ENCODE measurements at places on chromosomes 3 and 15.

GRCh38 chr3:7207928-7208327 is 347.0 kb downstream of the GRM7 start:
- no peak for DNase-seq

GRCh38 chr3:67535006-67535405 is 119.4 kb downstream of the SUCLG2 start:
- DNase-seq: no peak

- DNase-seq: no peak
These were observed 33.5 kb downstream of the PRR23E start for GRCh38 chr3:127226457-127226856.

- no peak for DNase-seq
These were observed 24.8 kb downstream of the GABRR3 start for GRCh38 chr3:98010194-98010882.

GRCh38 chr3:185760550-185760949 is 64.3 kb downstream of the IGF2BP2 start:
- no peak for DNase-seq

DNA sequence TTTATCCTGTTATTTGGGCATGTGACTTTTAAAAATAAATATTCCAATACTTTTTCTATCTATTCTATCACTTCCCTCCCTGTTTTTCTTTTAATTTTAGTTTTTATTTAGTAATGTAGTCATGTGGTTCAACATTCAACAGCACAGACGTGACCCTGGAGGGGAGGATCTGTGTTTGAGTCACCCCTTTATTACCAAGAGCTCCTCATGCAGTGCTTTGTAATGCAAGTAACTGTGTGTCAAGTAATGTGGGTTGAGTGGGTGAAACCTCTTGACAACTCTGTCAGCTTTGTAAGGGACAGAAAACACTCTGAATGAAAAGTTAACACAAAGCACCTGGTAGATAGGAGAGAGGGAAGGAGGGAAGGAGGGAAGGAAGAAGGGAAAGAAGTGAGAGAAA is 89.7 kb upstream of the FGF12 start:
- DNase-seq: peak; percentile 84

GRCh38 chr3:45499529-45499928 is 95.0 kb upstream of the LIMD1 start:
- DNase-seq: no peak

GRCh38 chr3:194272861-194273742 is 78.0 kb downstream of the CPN2 start:
- DNase-seq: no peak

DNA sequence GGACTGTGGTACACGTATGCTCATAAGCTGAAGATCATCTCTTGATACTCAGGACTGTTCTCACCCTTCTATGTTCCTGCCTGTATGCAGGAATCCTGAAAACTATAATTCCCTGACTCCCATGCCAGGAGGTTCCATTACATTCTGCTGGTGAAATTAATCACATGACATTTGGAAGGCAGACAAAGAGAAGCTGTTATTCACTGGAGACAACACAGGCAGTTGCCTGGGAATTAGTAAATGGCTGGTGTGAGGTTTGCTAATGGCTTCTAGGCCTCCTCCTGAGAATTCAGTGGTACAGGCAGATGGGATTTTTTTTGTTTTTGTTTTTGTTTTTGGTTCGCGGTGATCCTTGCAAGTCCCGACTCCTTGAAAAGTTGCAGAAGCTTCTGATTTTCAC is 91.4 kb downstream of the CTNNB1 start:
- no peak for DNase-seq

DNA sequence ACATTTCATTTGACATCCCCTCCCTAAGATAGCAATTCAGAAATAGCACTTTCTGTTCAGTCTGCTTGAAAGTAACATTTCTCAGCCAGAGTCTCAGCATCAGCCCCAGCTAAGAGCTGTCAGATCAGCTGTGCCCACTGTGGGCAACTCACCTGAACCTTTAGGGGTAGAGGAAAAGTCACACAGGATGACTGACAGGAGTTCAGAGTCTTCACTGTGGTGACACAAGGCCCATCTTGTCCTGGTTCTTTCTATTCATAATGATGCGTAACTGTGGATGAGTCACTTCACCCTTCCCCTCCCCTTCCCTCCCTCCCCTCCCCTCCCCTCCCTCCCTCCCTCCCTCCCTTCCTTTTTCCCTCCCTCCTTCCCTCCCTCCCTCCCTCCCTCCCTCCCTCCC is 96.1 kb upstream of the RASGRP1 start:
- no peak for DNase-seq

GRCh38 chr3:186128158-186128557 is 19.3 kb upstream of the ETV5 start:
- no peak for DNase-seq

DNA sequence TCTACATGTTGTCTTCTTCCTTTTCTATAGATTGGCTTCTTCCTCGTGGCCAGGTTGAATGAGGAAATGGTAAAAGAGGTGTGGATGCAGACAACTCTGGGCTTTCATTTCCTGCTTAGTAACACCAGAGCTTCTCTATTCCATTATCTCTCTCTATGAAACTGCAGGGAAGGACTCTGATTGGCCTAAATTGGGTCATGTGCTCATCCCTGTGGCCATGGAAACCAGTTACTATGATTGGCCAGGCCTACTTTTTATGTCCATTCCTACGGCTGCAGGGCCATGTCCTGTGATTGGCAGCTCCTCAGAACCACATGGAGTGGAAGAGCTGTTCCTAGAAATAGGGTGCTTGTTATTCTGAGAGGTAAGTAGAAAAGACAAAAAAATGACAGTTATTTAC is 486.9 kb upstream of the ADAMTS9 start:
- no peak for DNase-seq

- DNase-seq: no peak
These were observed 117.3 kb upstream of the FLNB start for GRCh38 chr3:57890874-57891273.
